Epithelial cell of esophagus (primary cell): ENCODE measurements at places on chromosomes 3 and 15.

GRCh38 chr3:38314764-38315487 lies 31.7 kb upstream of the XYLB start:
- no peak for DNase-seq

GRCh38 chr3:13879946-13880810 lies at the start of gene WNT7A:
Gene WNT7A, minus strand, starts transcription at chr3:13880071. Its CDS starts 255 bp downstream, at chr3:13879816.
- peak; percentile 77 for DNase-seq

- DNase-seq = no peak
Measured at GRCh38 chr3:48236531-48236930, 4.4 kb upstream of the ZNF589 start.

DNA sequence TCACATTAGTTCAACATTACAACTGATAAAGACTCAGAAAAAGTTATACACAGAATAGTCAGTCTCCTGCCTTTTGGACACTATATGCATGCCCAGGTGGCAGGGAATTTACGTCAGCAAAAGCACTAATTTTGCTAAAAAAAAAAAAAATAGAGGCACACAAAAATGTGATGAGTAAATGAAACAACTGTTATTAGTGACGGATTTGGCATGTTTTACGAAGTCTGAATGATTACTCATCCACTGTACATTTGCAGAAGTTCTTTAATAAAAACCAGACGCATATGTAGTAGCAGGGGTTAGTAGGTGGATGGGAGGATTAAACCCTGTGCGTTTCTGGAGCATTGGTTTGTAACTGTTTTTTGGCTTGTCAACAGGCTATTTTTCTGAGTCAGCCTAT lies 99.0 kb downstream of the MITF start:
- peak; percentile 9 for DNase-seq

- DNase-seq = no peak
Measured at GRCh38 chr3:154616298-154616697, 186.3 kb upstream of the GPR149 start.

- no peak for DNase-seq
Measured at GRCh38 chr3:5341610-5342009, 154.1 kb downstream of the EDEM1 start.

DNA sequence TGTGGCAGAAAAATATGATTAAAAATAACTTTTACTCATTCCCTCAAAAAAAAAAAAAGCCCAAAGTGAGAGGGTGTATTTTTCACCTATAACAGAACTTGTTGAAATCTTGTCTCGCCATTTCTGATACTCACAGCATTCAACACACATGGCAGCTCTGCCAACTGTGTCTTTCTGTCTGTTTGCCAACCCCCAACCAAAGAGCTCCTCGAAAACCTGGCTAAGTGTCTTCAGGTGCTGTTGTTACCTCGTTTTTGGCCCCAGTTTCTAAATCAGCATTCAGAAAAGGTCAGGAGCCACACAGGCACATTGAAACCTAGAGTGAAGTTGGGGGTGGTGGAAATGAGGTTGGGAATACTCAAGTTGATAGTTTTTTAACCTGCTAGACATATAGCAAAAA lies 123.5 kb downstream of the TMEM108 start:
- no peak for DNase-seq

DNA sequence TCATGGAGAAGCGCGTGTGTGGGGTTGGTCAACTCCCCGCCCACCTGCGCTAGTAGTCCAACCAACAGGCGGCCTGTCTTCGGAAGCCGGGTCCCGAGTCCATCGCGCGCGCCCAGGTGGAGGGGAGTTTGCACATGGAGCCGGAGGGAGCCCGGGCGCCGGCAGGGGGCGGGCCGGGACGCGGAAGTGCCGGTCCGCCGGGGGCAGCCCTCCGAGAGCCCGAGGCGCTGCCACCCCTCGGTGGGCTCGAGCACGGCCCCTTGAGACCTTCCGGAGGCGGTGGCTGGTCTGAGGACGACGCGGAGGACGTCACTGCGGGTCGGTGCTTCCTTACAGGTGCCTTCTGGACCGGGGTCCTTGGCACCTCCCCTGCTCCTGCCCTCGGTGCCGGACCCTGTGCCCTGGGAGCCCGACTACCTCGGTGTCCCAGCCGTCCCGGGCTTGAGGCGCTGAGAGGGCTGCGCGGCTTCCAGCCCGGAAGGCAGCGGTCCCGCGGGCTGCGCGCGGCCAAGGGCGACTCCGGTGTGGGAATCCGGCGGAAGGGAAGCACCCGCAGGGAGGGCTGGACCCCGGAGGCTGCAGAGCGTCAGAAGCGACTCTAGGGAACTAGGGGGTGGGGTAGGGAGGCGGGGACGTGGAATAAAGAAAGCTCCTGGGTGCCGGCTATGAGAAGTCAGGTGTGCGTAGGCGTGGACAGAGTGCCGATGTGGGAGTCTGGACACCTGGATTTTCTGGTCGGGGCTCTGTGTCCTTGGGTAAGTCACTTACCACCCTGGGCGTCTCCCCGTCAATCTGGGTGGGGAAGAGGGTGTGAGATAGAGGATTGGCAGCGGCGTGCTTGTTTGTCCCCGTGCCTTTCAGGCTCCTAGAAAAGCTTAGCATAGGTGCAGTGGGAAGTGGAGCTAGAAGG lies 212.3 kb downstream of the FGF12 start:
- peak; percentile 23 for DNase-seq

GRCh38 chr3:45894015-45894414 lies 7.7 kb downstream of the CCR9 start:
- no peak for DNase-seq

DNA sequence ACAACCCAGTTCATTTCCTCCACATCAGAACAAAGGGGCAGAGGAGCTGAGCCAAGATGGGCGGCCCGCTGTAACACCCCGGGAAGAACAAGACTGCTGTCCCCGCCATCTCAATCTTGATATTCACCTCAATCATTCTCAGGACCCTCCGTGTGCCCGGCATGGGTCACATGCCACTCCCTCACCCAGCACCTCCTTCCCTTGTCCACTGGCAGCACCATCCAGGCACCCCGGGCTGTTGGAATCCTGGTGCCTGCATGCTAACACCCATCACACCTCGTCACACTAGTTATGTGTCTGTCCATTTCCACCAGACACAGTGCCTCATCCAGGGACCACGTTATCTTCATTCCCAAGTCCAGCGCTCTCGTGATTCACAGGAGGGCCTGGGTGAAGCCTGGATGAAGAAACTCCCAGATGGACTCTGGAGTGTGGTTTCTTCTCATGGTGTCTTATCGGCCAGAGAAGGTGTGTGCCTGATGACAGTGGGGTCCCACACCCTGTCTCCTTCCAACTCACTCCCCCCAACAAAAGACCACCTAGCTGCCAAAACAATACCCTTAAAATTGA lies 16.7 kb downstream of the MEGF11 start:
- DNase-seq = no peak

GRCh38 chr3:189606774-189607173 lies 24.4 kb upstream of the TP63 start:
- no peak for DNase-seq

GRCh38 chr15:55564347-55565145 lies 23.6 kb downstream of the PYGO1 start:
- no peak for DNase-seq

GRCh38 chr3:59677747-59678702 lies 628.2 kb upstream of the CFAP20DC start:
- DNase-seq = peak; percentile 35

DNA sequence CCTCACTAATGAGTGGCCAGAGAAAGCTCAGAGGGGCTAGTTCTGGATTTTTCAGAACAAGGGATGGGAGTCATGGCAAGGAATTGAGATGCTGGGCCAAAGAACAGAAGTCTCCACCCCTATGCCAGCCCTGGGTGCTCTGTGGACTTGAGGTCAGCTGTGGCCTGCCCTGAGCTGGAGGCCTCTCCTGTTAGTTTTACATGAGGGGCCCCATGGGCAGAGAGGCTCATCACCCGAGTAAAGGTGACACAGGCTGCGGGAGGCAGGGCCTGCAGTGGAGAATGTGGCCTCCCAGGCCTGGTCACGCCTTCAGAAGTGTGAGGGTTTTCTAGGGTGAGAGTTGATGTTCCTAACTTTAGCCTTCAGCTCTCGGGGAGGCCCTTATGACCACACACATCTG lies 44.9 kb downstream of the ABHD5 start:
- DNase-seq = no peak

GRCh38 chr3:176776622-176777175 lies 420.6 kb downstream of the TBL1XR1 start:
- no peak for DNase-seq

GRCh38 chr3:188170461-188171459 lies 16.8 kb downstream of the LPP start:
- peak; percentile 89 for DNase-seq

- no peak for DNase-seq
Measured at GRCh38 chr15:43516185-43516584, 1.2 kb upstream of the MAP1A start.

DNA sequence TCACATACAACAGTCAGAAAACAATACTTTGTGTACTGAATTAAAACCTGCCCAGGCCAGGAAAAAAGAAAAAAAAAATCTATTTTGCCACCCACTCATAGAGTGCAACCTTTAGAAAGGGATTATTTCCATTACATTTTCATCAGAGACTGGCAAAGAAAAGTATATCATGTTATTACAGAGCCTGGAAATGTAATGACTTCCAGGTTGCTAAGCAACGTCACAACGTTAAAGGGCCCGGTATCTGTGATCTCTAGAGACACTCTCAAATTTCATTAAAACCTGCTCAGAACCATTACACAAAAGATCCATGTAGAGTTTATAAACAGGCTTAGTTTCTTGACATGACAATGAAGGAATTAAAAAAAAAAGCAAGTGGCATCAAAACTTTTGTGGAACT lies 170.5 kb downstream of the CTNNB1 start:
- no peak for DNase-seq

DNA sequence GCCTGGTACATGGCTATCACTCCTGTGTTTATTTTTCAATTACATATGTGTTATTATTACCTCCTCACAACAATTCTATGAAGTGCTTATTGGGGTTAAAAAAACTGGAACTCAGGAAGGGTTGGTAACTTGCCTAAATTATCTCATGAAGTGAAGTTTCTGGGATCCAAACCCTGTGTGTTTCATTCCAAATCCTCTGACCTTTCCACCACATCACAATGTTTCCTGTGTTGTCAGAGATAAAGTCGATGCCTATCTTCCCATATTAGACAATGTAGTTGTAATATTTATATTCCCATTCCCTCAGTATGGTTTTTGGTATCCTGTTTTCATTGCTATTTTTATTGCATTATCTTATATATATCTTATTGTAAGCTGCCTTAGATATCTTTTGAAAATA lies 269.1 kb upstream of the CFAP20DC start:
- DNase-seq = no peak

- DNase-seq = no peak
Measured at GRCh38 chr15:88388686-88389085, 78.5 kb downstream of the MRPL46 start.

DNA sequence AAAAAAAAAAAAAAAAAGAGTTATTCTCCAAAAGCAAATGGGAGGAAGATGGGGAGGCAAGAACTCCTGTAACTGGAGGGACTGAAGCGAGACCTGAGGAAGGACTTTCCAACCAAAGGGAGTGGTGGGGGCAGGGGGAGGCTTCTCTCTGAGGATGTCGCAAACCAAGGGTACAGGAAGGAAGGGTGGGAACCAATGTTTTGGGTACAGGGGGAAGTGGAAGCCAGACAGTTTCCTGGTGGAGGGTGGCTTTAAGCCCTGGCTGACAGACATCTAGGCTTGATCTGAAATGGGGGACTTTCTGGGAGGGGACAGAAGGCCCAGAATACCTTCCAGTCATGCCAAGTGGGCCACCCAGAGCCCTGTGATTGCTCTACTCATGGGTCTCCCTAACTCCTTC lies 27.0 kb downstream of the VIPR1 start:
- no peak for DNase-seq

DNA sequence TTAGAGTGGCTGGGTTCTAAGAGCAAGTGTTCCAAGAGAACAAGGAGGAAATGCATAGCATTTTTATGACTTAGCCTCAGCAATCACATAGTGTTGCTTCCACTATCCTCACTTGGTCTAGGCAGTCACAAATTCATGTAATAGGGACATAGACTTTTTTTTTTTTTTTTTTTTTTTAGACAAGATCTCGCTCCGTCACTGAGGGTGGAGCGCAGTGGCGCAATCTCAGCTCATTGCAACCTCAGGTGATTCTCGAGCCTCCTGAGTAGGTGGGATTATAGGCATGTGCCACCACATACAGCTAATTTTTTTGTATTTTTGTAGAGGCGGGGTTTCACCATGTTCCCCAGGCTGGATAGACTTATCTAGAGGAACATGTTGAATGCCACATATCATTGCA lies 4.7 kb upstream of the GNB4 start:
- DNase-seq = no peak

DNA sequence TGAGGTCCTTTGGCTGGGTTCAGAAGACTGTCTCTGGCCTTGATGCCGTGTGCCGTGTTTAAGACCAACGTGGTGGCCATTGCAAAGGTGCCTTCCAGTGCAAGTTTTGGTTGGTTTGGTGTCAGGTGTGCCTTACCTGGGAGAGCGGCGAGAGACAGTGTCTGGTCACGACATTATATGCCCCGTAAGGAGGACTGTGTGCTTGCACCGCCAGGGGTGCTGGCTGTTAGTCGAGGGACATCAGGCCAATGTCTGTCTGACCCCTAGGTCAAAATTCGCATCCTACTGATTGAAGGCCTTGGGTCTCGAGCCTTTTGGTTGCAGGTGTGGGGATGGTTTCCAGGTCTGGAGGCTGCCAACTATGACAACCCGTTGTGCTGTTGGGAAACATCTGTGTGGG lies 111.9 kb downstream of the SNRPN start:
- no peak for DNase-seq

GRCh38 chr15:31489801-31490646 lies 163.4 kb downstream of the KLF13 start:
- DNase-seq = peak; percentile 76
